NCI-H226 (cell line): ENCODE measurements at places on chromosomes 6 and 20.

- DNase-seq, result peak; percentile 3
Measured at GRCh38 chr6:73854998-73855718, 159.2 kb downstream of the CD109 start.

DNA sequence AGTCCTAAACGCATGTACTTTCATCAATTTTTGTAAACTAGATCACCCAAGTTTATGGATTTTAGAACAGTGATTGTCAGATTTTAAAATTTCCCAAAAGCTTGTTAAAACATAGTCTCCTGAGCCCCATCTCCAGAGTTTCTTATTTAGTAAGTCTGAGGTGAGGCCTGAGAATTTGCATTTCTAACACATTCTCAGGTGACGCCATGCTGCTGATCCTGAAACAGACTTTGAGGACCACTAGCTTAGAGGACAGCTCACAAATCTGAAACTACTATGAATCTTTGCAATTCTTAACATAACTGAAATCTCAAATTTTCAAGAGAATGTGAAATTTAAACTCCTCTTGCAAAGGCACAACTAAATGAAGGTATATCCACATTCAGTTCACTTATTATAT lies 37.8 kb upstream of the MLIP start:
- DNase-seq, result no peak

- peak; percentile 97 for DNase-seq
Measured at GRCh38 chr6:53794137-53794719, 577 bp upstream of the LRRC1 start.

DNA sequence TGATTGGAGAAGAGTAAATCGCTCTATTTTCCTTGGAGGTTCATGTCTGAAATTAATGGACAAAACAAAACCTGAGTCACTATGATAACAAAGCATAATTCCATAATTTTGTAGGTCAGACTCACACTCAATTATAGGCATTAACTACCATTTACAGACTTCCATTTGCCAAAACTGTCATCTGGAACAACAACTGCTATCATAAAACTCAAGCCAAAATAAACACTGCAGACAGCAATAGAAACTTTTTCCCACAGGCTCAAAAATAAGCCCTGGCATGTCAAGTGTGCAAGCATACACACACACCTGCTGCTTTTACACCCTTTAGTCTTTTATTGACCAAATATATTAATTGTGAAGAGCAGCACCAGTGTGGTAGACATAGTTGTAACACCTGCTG lies 7.1 kb downstream of the MRPS10 start:
- no peak for DNase-seq

DNA sequence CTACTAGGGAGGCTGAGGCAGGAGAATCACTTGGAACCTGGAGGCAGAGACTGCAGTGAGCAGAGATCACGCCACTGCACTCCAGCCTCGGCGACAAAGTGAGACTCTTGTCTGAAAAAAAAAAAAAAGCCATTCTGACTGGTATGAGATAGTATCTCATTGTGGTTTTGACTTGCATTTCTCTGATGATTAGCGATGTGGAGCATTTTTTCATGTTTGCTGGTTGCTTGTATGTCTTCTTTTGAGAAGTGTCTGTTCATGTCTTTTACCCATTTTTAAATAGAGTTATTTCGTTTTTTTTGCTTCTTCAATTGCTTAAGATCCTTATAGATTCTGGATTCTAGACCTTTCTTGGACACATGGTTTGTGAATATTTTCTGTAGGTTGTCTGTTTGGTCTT lies 103.5 kb upstream of the SIM1 start:
- DNase-seq, result no peak

DNA sequence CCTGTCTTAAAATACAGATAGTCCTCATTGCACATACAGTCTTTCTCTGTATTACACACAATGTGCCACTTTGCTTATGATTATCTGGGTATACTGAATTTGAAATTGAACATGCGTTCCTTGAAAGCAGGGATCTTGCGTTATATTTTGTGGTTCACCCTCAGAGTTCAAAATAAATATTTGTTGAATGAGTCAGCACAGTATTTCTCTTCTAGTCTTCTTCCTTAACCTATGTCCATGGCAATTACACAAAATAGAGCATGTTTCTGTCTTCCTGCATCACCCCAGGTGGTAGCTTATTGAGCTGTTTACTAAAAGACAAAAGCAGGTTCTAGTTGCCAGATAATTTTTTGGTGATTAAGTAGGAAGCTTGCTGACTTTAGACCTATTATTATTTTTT lies 272.9 kb upstream of the FERMT1 start:
- DNase-seq, result peak; percentile 38

- DNase-seq, result no peak
Measured at GRCh38 chr20:1403624-1404023, 10.8 kb upstream of the FKBP1A start.

DNA sequence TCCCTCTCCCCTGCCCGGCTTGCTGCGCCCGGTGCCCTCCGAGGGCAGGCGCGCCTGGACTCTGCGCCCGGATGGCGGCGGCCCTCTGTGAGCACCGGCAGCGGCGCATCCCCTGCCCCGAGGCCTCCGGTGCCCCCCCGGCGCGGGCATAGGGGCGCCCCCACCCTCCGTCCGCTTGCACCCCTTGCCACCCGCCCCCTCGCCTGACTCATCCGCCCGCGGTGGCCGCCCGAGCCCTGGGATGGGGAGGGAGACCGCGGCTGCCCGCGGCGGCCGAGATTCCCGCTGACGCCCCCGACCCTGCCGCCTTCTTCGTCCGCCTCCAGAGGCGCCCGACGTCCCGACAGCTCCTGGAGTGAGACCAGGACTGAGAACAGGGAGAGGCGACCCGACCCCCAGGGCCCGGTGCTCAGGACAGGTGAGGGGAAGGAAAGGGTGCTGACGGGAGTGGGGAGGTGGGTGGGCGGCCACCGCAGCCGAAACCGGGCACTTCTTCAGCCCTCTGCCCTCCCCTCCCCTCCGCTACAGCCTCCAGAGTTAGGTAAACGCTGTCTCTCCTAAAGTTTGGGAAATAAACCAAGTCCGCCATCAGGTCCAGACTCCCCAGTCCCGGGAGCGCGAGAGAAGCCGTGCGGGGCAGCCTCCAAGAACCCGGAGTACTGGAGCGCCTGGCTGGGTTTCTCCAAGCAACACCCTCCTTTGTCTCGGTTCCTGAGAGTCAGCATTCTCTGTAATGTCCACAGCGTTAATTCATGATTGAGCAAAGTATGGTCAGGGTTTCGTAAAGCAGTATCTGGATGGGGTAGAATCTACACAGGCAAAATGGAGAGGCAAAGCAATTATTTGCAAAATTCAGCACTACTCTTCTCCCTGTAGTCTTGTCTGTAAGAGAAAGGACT lies 539 bp downstream of the TMEM200A start:
- peak; percentile 45 for DNase-seq

GRCh38 chr6:127550403-127550802 lies 26.6 kb upstream of the C6orf58 start:
- peak; percentile 8 for DNase-seq

DNA sequence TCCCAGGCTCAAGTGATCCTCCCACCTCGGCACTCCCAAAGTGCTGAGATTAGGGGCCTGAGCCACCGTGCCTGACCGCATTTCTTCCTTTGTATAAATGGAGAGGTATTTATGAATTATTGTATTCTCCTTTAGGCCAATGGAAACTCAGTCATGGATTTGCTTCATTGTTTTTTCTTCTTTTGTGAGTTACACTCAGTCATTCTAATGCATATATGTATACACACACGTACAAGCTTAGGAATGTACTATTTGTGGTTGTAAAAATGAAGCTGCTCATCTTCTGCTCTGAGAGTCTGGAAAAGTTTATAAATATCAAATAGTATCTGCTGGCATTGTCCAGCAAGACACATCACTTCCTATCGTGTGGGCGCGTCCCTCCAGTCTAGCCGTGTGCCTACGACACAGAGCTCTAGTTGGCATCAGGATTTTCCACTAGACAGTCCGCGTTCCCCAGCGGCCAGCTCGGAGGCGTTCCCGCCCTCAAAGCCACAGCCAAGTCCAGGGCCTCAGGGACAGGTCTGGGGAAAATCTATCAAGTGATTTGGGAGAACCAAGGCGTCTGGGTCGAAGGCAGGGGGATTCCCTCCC lies 215.2 kb downstream of the NFATC2 start:
- no peak for DNase-seq

DNA sequence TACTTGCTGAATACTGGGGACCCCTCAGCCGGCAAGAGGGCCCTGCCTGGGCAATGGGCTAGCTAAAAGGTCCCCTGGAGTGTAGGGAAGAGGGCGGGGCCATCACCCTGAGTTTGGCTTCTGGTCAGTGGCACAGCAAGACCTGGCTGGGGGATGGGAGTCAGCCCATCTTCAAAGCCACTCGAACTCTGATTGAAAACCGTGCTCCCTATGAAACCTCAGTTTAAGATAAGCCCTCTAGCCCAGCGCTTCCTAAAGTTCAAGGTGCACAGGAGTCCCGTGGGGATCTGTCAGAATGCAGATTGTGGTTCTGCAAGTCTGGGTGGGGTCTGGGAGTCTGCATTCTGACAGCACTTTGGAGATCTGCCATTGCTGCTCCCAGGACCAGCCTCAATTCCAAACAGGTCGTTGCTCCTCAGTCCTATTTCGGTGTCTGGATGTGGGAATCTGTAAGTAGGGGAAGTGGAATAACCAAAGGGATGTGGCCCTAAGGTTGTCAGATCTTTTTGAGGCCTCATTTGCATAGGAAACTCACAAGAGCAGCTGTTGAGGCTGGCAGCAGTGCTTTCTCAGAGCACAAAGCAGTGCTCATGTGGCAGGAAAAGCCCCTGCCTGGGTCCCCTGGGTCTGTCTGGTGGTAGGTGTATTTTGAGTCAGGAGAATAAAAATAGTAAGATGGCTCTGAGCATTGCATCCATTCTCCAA lies 85.3 kb upstream of the SCP2D1 start:
- DNase-seq, result no peak

GRCh38 chr6:13273931-13274706 lies 54.2 kb downstream of the TBC1D7 start:
- DNase-seq, result no peak

DNA sequence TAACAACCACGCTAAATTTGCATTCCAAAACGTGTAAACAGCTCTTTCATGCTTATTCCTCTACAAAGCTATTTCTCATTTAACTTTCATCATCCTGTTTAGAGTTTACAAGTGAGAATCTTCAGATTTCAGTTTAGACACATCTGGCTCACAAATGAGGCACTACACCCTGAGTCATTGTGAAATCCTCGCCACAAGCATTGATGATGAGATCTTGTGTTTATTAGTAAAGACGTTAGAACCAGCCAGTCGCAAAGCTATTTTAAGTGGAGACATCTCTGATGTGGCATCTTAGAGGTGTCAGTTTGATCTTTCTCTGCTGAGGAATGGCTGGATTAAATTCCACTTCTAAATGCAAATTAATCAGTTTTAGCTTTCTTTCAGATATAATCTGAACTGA lies 8.3 kb upstream of the ISM1 start:
- no peak for DNase-seq

- no peak for DNase-seq
Measured at GRCh38 chr20:22452442-22453011, 131.8 kb downstream of the FOXA2 start.

- no peak for DNase-seq
Measured at GRCh38 chr6:88661136-88661535, 302.3 kb downstream of the RNGTT start.

DNA sequence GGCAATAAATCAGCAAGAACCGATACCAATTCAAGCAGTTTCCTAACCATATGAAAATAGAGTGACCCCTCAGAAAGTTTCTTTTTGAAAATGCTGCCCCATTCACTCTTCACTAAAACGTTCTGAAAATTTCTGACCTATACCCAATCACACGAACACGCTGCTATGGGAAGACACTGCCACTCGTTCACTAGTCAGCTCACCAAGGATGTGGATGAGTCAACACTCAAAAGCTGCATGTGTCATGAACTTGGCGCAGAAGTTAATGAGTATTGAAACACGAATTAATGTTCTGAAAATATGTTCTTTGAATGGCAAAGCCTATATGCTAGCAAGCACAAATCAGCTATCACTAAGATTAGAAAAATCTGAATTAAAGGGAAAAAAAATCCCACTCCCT lies 84.2 kb downstream of the PREP start:
- DNase-seq, result peak; percentile 45

- DNase-seq, result no peak
Measured at GRCh38 chr6:31468311-31468710, 29.6 kb upstream of the MICB start.

GRCh38 chr6:5150551-5151075 lies 65.5 kb downstream of the PPP1R3G start:
- DNase-seq, result no peak

GRCh38 chr20:62923669-62924441 lies 2.5 kb downstream of the DIDO1 start:
- no peak for DNase-seq

- DNase-seq, result peak; percentile 42
Measured at GRCh38 chr6:21441386-21441785, 152.2 kb upstream of the SOX4 start.

DNA sequence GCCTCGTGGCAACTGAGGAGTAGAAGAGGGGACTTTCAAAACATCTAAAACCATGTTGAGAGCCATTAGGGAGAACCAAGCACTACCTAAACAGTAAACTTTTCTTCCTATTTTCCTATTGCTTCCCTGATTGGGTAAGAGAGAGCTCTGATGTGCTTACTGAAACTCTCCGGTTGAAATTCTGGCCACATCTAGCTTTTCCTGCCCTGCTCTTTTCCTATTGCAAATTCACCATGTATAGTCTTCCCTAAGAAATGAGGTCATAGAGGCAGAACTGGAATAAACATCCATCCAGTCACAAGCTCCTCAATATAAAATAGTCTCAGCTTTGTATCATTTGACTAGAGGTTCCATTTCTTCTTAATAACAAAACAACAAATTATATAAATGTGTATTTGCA lies 199.5 kb upstream of the CNR1 start:
- DNase-seq, result no peak

- no peak for DNase-seq
Measured at GRCh38 chr6:156863504-156863903, 86.3 kb downstream of the ARID1B start.

GRCh38 chr6:44431118-44431725 lies 43.7 kb downstream of the CDC5L start:
- peak; percentile 20 for DNase-seq
